Motor neuron (in vitro differentiated cells): ENCODE measurements at places on chromosomes 3 and 15. TPM values are rescaled to one million over a fixed set of nuclear protein-coding genes. Genes with fewer than 3 reads are reported as not detected.

The CACNA2D3 gene
- total RNA-seq: 16.9 and 20.7 TPM in 2 replicates

The AMT gene
- 11.2 and 12.6 TPM in 2 replicates for total RNA-seq

The PSTPIP1 gene
- total RNA-seq: 1.9 and 5.0 TPM in 2 replicates

The P2RY14 gene
- total RNA-seq: 0.38 and 0.97 TPM in 2 replicates

The RARB gene
- 16.9 and 19.4 TPM in 2 replicates for total RNA-seq

The PAK6 gene
- 1.5 and 1.6 TPM in 2 replicates for total RNA-seq

The AADACL2 gene
- 0.13 TPM in 1 of 2 replicates, not detected in the other for total RNA-seq

The PLIN1 gene
- total RNA-seq: 0.14 and 0.22 TPM in 2 replicates

The FOXL2 gene
- 3.9 and 4.3 TPM in 2 replicates for total RNA-seq

The GOLGA8K gene
- 0.56 and 2.2 TPM in 2 replicates for total RNA-seq

The UBP1 gene
- 84.8 and 87.3 TPM in 2 replicates for total RNA-seq

The SLC22A14 gene
- total RNA-seq: 0.18 and 1.1 TPM in 2 replicates

The GPR62 gene
- total RNA-seq: 0.25 TPM in 1 of 2 replicates, not detected in the other

The UROC1 gene
- total RNA-seq: not detected in 2 replicates

The WDR72 gene
- 8.9 and 9.3 TPM in 2 replicates for total RNA-seq

The P2RY12 gene
- total RNA-seq: 0.33 and 0.58 TPM in 2 replicates

The VGLL3 gene
- total RNA-seq: 34.3 and 38.1 TPM in 2 replicates

The NFKBIZ gene
- total RNA-seq: 10.2 and 13.2 TPM in 2 replicates

The C15orf62 gene
- 1.3 and 1.8 TPM in 2 replicates for total RNA-seq

The SMCO1 gene
- total RNA-seq: 0.13 TPM in 1 of 2 replicates, not detected in the other

The ACOX2 gene
- 0.33 TPM in 1 of 2 replicates, not detected in the other for total RNA-seq

The IL5RA gene
- total RNA-seq: 0.42 TPM in 1 of 2 replicates, not detected in the other

The XCR1 gene
- total RNA-seq: 0.63 and 0.71 TPM in 2 replicates

The POLQ gene
- total RNA-seq: 9.0 and 9.3 TPM in 2 replicates

The FAM174B gene
- 9.2 and 9.9 TPM in 2 replicates for total RNA-seq

The EHHADH gene
- 0.47 and 0.73 TPM in 2 replicates for total RNA-seq

The NUP210 gene
- total RNA-seq: 0.20 and 0.27 TPM in 2 replicates

The TF gene
- total RNA-seq: 0.58 and 2.0 TPM in 2 replicates

The LYZL4 gene
- not detected in 2 replicates for total RNA-seq

The CDC25A gene
- 12.0 and 12.3 TPM in 2 replicates for total RNA-seq
